Naive thymus-derived CD4-positive, alpha-beta T cell (primary cell): ENCODE measurements at places on chromosomes 3 and 15. TPM values are rescaled to one million over a fixed set of nuclear protein-coding genes. Genes with fewer than 3 reads are reported as not detected.

TM4SF4 gene
- total RNA-seq, result not detected in 2 replicates

SNX33 gene
- 0.94 TPM for total RNA-seq

CMTM8 gene
- total RNA-seq, result 9.4 TPM

CALML4 gene
- total RNA-seq, result 2.8 TPM

SERPINI1 gene
- 3.6 TPM for total RNA-seq

CPB1 gene
- total RNA-seq, result not detected

CHDH gene
- 0.27 TPM for total RNA-seq

ZNF660 gene
- total RNA-seq, result 0.22 TPM

TGM5 gene
- not detected for total RNA-seq

TERC gene
- 19.4 TPM for total RNA-seq

SPATA12 gene
- not detected for total RNA-seq

PLSCR5 gene
- total RNA-seq, result not detected

PARP15 gene
- total RNA-seq, result 71.0 TPM

CRBN gene
- 134 TPM for total RNA-seq

ZDHHC3 gene
- total RNA-seq, result 47.4 and 54.0 TPM in 2 replicates

CCR5 gene
- 5.8 TPM for total RNA-seq

SAMD7 gene
- not detected for total RNA-seq

BFSP2 gene
- 0.56 TPM in 1 of 2 replicates, not detected in the other for total RNA-seq

NECTIN3 gene
- total RNA-seq, result 4.0 and 4.6 TPM in 2 replicates

CLSTN2 gene
- 0.02 TPM for total RNA-seq

HEG1 gene
- total RNA-seq, result 17.6 TPM

B4GALT4 gene
- total RNA-seq, result 39.8 TPM

CCDC13 gene
- 0.41 and 0.84 TPM in 2 replicates for total RNA-seq

SLC9C1 gene
- total RNA-seq, result not detected

EXD1 gene
- not detected in 2 replicates for total RNA-seq

MCF2L2 gene
- total RNA-seq, result 0.27 TPM

TGM4 gene
- total RNA-seq, result not detected

LMOD3 gene
- not detected for total RNA-seq

PP2D1 gene
- total RNA-seq, result not detected in 2 replicates

BHLHE40 gene
- total RNA-seq, result 3.9 TPM

ANKRD34C gene
- not detected for total RNA-seq

RHCG gene
- total RNA-seq, result not detected in 2 replicates

NDUFAF3 gene
- total RNA-seq, result 107 and 110 TPM in 2 replicates

CASR gene
- total RNA-seq, result 0.02 TPM
